ENCODE measurements at places on chromosomes 1 and 21.

- DNase-seq = no peak
Measured at GRCh38 chr1:181737056-181737455, 253.7 kb downstream of the CACNA1E start.

- no peak for DNase-seq
Measured at GRCh38 chr1:39478126-39478915, 13.1 kb upstream of the BMP8A start.

GRCh38 chr1:66996018-66996682 is 57.8 kb downstream of the SLC35D1 start:
- DNase-seq = peak; percentile 51

GRCh38 chr21:29258626-29259338 is 39.9 kb upstream of the BACH1 start:
- no peak for DNase-seq

DNA sequence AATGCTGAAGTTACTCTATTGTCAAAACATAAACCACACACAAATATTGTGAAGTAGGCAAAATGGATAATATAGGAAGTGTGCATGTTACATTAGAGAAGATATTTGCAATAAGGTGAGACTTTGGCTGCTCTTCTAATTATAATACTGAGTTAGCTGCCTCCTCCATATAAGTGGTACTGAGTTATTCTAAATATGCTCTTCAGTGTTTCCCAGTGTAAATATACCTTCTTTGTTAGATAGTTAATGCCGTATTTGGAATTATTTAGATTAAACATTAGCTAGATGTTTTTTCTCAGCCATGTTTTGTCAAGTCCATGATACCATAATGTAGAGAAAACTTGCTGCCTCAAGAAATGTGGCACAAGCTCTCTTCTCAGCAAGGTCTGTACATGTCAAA is 186.4 kb downstream of the PTPRC start:
- DNase-seq = no peak

DNA sequence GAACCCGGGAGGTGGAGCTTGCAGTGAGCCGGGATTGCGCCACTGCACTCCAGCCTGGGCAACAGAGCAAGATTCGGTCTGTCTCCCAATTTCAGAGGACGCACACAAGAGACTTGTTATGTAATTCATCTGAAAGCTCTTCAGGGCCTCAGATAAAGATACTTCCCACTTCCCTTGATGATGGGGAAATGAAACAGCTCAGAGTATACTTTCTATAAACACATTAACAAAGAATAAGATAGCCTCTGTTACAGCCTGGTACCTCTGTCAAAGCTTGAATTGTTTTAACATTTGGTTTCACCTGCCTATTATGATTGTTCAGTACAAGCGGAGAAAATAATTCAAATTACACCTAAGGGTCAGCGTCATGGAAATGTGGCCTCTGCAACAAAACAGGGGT is 622.9 kb upstream of the ADGRL4 start:
- no peak for DNase-seq

- DNase-seq = no peak
Measured at GRCh38 chr1:81662913-81663526, 137.7 kb upstream of the ADGRL2 start.

- no peak for DNase-seq
Measured at GRCh38 chr1:5973771-5974170, 18.5 kb downstream of the NPHP4 start.

GRCh38 chr21:45393021-45393420 is 11.9 kb upstream of the COL18A1 start:
- DNase-seq = no peak

DNA sequence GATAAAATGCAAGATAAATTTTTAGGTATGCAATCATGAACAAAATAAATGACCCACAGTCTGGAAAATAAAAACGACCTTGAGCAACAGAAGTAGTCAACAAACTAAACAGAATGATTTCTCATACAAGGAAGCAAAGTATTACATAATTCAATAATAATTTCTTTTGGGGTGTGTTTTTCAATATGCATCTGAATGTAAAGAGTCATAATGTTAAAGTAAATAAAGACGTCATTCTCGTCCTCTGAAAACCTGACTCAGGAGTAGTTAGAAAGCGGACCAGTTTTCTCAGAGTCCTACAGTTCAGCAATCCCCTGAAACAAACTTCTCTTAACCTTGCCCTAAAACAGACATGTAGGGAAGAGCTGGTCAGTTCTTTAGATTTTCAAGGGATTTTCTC is 18.6 kb downstream of the CDC42BPA start:
- DNase-seq = no peak

- no peak for DNase-seq
Measured at GRCh38 chr1:151680826-151681225, 35.8 kb downstream of the CELF3 start.

DNA sequence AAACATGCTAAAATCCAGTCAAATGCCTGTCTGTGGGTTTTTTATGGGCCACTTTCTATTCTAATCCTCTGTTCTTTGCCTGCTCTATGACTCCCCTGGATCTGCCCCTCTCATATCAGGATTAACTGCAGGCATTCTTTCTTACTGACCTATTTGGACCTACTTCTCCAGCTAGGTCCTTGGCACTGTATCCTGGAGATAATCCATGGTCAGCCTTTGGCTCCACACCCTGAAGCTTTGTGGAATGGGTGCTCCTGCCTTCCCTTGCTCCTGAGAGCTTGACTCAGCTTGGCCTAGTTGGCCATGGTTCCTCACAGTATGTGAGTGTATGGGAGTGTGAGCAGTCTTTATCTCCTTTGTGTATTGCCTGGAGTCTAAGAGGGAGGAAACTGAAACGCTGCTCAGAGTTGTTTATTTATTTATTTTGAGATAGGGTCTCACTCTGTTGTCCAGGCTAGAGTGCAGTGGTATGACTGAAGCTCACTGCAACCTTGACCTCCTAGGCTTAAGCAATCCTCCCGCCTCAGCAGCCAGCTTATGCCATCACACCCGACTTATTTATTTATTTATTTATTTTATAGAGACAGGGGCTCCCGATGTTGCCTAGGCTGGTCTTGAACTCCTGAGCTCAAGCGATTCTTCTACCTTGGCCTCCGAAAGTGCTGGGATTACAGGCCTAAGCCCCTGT is 28.7 kb upstream of the CDC14A start:
- no peak for DNase-seq

- no peak for DNase-seq
Measured at GRCh38 chr1:239511875-239512274, 125.5 kb downstream of the CHRM3 start.

- no peak for DNase-seq
Measured at GRCh38 chr1:13500806-13501205, 13.0 kb downstream of the LRRC38 start.

GRCh38 chr1:157484573-157484972 is 67.7 kb downstream of the FCRL5 start:
- no peak for DNase-seq

DNA sequence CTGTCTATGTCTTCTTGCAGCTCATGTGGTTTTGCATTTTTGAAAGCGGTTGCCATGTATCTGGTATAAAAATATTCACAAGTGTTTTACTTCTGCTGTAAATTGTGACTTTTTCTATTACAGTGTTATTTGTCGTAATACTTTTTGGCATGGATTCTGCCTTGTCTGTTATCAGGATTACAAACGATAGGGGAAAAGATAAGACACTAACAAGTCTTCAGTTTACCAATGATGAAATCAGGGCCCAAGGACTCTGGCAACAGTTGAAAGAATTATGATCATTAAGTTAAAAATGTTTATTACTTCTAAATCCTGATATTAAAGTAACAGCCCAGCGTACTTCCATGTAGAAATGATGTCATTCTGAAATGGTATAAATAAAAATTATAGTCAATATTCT is 298.8 kb downstream of the KIF26B start:
- DNase-seq = no peak

DNA sequence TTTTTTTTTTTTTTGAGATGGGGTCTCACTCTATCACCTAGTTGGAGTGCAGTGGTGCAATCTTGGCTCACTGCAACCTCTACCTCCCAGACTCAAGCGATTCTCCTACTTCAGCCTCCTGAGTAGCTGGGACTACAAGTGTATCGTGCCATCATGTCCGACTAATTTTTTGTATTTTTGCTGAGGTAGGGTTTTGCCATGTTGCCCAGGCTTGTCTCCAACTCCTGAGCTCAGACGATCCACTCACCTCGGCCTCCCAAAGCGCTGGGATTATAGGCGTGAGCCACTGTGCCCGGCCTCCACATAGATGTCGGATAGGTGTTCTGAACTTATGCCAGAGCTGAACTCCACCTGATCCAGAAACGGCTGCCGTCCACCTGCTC is 21.1 kb downstream of the PLEKHM2 start:
- DNase-seq = no peak

DNA sequence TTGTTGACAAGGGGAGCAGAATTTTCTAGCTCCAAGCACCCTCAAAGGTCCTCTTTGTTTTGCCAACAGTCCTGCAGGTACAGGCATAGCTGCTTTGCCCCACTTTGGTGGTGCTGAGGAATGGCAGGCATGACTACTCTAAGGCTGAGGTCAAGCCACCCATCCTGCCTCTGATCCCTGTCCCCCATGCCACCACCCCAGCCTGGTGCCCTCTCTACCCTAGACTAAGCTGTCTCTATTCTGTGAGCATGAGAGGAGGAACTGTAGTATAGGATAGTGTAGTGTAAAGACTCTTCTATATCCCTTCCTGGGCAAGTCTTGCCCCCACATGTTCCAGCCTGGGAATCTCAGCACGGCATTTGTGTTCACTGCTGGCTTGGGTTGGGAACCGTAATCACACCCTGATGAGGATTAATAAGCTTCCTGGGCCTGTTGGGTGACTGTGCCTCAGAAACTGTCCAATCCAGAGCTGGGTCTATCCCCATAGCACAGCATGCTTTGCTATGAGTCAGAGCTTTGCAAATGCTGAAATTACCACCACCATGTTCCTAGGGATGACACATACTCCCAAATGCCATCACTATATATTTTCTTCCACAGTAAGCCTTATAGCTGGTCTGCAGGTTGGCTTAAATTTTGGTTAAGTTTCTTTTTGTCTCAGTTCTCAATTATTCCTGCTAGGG is 105.7 kb upstream of the PPP2R5A start:
- DNase-seq = no peak

DNA sequence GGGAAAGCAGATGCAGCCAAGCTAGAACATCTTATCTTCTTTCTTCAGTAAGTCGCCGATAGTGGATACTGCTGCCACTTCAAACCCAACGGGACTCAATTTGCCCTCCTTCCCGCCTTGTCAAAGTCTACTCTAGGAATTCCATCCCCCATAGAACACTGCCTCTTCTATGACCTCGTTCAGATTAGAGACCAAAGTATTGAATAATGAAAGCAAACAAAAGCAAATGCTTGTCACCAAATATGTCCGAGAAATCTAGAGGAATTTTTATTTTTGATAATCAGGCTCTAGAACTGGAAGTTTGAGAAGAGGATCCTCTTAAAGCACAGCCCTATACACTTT is 853 bp upstream of the RRAGC start:
- DNase-seq = no peak

DNA sequence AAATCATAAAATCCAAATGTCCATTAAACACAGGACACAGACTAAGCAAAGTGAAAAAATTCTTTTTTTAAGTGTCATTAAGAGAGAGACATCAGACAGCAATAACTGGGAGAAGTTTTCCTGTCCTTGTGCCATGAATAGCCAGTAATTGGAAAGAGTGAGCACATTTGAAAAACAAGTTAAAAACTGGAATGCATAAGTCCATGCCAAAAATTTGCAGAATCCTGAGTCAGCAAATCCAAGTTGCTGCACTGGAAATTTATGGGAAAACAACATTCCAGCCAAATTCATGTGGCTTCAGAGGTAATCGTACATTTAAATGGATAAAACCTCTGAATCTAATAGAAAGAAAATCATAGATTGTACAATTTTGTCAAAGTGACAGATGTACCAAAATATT is 291.4 kb downstream of the LRRC40 start:
- no peak for DNase-seq

DNA sequence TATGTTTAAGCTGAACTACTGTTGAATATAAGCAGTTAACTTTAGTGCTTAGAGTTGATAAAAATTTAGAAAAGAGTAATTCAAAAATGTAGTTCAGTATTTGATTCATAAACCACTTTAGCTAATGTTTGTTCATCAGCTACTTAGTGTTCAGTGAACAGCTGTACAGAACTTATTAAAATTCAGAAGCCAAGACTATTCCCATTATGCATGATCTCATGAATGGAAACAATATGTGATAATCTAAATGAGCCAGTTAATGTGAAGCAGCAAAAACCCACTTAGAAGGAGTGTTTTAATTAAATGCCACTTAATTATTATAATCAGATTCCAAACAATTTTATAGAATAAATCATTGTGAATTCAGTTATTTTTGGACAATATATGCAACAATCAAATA is 92.9 kb upstream of the NEGR1 start:
- no peak for DNase-seq

DNA sequence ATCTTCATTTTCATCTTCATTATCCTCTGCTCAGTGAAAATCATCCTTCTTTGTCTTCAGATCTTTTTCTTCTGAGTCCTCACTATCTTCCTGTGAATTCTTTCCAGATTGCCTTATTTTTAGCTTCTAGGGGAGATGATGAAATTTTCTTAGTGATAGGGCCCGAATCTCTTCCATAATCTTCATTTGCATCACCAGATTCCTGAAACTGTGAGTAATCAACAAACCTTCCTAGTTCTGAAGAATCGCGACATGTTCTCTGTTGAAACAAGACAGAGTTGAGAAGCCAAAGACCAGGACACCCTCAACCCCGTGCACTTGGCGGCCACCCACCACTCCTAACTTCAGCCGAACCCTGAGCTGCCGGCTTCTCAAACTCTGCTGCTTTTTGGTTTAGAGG is 92.8 kb upstream of the CDC42BPA start:
- no peak for DNase-seq

GRCh38 chr1:21587602-21587953 is 78.4 kb downstream of the ALPL start:
- DNase-seq = no peak

DNA sequence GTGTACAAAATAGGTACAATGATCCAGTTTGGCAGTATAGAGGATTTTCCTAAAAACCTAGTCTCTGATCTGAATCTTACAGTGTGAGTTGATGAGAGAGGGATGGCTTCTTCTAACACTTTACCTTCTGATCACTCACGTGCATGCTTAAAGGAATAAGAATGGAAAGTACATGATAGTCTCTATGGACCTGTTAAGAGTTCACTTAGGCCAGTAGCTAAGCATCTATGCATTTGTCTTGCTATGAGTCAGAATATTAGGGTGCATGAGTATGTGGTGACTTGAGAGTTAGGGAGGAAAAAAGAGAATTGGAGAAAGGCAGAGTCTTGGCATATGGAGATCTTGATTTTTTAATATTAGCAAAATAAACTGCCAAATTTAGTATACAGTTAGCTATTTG is 206.3 kb downstream of the COL11A1 start:
- DNase-seq = no peak

DNA sequence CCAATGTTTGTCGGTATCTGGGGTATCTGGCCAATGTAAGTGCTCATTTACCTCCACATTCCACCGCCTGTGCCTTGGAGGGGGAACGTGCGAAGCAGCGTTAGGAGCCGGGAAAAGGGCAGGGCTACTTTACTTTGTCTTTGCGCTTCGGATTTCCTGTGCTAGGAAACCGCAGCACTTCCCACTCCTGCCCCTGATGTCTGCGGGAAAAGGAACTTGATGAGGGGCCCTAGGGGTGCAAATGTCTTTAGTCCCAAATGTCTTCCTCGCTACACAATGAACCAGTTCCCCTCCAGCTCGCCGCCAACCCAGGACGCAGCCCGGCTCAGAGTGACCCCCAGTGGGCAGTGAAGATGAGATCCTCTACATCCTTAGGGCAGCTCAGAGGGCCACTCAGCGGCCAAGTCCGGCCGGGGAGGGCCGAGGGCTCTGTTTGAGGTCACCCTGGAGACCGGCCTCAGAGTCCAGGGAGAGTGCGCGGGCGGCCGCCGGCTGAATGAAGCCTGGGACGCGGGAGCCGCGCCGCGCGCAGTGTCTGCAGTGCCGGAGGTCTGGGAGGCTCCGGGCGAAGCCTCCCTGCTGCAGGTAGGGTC is at the start of gene DYNLT5:
TSS of gene DYNLT5 (plus strand) at position 460 of the 593 bp plus-strand sequence. CDS start 2,200 bp downstream, outside the sequence.
- DNase-seq = no peak

Data from NCI-H748 treated with DMSO at 0.1 percent for 48 hours (cell line).